Panc1 (cell line): ENCODE measurements at places on chromosomes 1 and 21.

GRCh38 chr1:54257346-54257620 lies 57.3 kb downstream of the MRPL37 start:
- DNase-seq, result no peak

DNA sequence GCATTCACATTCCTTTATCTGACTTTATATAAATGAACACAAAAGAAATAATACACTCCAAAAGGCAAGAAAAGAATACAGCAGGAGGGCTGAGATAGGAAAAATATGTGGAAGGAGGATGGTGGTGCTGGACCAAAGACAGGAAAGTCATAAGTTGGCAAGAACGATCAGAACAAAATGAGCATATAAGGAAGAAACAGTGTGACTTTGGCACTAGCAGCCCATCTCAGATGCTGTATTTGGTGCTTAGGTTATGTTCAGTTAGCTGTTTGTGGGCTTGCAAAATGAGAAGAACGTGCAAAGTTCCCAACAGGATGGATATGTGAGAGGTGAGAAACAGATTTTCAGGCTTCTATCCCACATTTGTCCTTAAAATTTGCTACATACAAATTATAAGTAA lies 719.8 kb upstream of the ADGRL4 start:
- no peak for DNase-seq

GRCh38 chr1:44632598-44632997 lies 41.7 kb downstream of the TMEM53 start:
- DNase-seq, result no peak

DNA sequence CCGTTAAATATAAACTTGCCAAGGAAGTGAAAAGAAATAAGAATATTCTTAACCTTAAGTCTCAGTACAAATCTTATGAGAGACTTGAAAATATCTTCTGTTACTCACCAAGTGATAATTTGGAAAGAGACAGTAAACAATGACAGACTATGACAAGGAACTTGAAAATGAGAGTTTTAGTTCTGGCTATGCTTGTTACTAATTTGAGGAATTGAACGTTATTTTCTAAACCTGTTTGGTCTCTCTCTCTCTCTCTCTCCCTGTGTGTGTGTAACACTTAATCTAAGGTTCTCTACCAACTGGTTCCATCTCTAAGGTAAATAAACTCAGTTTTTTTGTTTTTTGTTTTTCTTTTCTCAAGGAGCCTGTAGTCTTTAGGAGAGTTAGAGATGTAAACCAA lies 161.8 kb downstream of the AMY1C start:
- no peak for DNase-seq

DNA sequence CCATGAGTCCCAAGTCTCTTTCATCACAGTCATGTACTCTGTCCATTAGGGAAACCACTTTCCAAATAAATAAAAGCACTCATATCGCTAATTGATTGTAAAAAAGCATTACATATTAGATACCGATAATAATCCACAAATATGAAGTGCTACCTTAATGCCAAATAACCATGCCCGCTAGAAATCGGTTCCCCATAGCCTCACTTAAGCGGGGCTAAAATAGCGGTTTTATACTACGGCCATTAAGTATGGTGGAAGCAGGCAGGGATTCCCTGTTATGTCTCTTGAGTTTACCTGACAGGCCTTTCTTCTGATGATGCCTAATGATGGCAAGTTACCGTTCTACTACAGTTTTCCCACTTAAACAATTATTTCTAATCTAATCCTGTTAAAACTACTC lies 3.9 kb downstream of the ELK4 start:
- no peak for DNase-seq

- no peak for DNase-seq
Measured at GRCh38 chr21:41560661-41561158, 52.8 kb upstream of the TMPRSS2 start.

DNA sequence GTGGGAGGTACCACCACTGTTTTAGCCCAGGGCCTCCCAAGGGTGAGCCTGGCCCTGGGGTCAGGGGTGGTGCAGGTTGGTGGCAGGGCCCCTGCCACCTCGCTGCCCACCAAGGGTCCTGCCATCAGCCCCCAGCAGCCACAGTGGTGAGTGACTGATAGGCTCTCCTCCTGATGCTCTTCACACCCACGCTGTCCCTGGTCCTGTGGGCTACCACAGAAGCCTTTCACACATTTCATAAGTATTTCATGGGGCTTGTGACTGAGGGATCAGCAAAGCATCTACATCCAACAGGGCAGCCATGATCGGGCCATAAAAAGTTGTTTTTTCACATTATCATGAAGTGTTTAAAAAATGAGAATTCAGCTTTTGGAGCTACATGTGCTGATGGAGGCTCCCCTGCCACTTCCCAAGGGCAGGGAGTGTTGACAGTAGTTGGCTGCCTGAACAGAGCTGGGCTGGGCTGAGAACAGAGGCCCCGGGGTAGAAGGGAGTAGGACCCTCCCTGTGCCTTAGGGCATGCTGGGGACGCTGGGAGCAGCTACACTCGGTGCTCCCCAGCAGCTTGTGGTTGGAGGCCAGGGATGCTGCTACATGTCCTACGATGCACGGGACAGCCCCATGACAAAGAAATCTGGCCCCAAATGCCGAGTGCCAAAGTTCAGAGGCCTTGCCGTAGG lies 73.1 kb upstream of the TMEM51 start:
- no peak for DNase-seq

GRCh38 chr1:27967884-27968466 lies 8.2 kb downstream of the XKR8 start:
- no peak for DNase-seq

DNA sequence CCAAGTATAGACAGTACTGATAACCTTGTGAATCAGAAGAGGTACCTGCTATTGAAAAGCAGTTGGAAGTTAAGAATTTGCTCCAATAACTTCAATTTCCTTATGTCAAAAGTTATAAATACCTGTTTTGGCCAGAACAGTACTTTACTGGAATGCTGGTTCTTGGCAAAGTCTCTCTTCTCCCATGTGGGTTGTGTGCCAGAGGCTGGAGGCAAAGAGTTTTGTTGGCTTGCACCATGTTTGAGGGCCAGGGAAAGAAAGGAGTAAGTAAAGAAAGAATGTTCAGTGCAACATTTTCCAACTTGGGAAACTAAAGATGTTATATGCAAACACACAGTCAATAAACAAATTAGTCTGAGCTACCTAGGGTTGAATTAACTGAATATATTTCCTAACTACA lies 67.0 kb upstream of the DYNLT5 start:
- no peak for DNase-seq

- peak; percentile 15 for DNase-seq
Measured at GRCh38 chr1:180188091-180188506, 33.4 kb downstream of the QSOX1 start.

- no peak for DNase-seq
Measured at GRCh38 chr1:244412176-244412575, 39.5 kb downstream of the ADSS2 start.

DNA sequence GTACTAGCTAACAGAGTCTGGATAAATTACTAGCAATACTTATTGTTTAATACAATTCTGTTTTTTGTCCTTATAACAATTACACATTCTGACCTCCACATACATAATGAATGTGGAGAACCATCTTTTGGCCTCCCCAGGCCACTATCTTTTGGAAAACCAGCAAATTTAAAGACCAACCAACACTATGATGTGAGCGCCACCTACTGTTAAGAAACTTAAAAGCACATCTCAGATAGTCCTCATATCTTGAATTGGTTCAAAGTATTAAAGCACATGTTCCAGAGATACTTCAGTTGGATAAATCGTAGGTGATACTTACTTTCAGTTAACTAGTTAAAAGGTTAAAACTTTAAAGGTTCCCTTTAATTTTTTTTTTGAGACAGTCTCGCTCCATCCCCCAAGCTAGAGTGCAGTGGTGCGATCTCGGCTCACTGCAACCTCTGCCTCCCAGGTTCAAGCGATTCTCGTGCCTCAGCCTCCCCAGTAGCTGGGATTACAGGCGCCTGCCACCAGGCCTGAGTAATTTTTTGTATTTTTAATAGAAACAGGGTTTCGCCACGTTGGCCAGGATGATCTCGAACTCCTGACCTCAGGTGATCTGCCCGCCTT lies 29.3 kb upstream of the USP1 start:
- peak; percentile 41 for DNase-seq

DNA sequence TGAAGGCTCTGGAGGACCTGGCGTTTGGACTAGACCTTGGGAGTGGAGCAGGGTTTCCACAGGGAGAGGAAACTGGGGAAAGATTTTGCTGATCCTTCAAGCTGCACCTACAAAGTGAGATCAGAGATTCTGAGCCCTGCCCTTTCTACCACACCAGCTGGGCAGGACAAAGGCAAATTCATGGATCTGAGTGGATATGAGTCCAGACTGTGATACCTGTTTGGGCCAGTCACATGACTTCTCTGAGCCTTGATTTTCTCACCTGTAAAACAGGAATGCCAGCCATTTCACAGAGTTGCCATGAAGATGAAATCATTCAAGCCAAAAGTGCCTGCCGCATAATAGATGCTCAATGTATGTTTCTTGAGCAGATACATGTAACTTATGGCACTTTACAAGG lies 4.9 kb upstream of the RASSF5 start:
- no peak for DNase-seq

- DNase-seq, result no peak
Measured at GRCh38 chr21:22961258-22961657, 1963.0 kb downstream of the NCAM2 start.

DNA sequence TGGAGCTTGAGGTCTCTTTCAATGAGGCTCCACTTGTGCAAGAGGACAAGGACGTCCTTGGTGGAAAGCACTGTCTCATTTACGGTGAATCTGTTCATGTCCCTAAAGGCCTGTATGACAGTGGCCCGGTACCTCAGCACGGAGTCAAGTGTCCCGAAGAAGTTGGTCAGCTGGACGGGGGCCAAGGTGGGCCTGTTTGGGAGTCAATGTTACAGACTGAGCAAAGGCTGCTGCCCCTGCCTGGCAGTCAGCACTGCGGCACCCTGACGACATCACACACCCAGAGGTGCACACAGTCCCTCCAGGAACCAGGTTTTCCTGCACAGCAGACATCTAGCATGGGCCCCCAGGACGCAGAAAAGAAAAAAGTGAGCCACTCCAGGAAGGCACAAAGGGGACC lies 19.1 kb downstream of the MRAP start:
- no peak for DNase-seq

DNA sequence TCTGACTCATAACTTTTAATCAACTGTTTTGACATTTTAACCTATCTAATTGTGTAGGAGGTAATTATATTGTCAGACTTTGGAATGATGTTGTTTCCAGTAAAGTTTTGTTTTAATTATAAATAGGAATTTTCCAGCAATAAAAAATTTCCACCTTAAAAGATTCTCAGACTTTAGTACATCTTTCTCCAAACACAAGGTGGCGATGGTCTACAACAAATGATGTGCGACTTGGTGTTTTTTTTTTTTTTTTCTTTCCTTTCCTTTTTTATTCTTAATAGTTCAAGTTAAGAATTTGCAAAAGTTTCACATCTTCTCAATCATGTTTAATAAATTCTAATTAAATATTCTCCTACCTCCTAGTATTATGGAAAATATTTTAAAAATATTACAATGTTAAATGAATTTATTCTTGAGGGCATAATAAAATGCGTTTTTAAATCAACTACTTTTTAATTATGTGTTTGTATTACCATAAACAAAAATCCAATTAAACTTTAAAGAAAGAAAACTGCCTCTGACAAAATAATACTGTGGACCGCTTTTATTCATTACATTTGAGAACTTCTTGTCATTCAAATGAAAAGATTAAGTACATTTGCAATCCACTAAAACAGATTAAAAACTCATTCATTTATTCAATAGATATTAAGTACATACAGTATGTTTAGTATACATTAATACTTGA lies 4.4 kb upstream of the ADAMTS1 start:
- no peak for DNase-seq

GRCh38 chr1:150017206-150017750 lies 6.8 kb upstream of the OTUD7B start:
- DNase-seq, result no peak

GRCh38 chr1:20728371-20729154 lies 3.9 kb downstream of the SH2D5 start:
- DNase-seq, result no peak

DNA sequence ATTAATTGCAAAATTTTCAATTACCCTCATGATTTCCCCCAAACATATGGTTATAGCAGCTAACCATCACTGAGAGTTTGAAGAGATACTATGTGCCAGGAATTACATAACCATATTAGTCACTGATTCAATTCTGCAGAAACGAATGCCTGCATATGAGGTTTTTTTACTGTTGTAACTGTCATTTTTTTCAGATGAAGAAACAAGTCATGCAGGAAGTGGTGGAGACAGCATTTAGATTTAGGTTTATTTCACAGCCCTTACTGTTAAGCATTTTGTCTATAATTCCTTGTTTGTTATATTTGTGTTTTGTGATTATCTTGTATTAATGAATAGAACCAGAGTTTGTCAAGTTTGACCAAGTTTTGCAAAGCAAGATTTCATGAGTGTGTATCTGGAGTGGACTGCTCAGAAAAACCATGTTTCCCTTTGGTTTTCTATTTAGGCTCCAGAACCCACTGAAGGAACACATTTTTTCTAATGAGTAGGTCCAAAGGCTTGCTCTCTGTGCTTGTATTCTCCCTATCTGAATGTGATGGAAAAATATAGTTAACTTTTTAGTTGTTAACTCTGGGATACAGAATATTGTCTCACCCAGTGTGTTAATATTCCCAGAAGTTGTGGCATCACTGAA lies 308.5 kb upstream of the ADAMTS5 start:
- no peak for DNase-seq

DNA sequence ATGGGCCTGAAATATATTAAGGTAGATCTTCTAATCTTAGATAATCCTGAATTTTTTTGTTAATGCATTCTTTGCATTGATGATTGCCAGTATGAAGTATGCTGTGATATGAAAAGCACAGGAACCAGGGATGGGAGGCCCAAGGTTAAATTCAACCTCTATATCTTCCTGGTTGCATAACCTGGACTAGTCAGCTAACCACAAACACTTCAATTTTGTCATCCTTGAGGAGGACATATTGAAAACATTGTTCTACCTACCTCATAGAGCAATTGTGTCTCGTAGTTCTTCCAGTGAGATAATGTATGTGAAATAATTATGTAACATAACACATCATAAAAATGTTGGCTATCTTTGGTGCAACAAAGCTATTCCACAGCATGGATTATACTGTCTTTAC lies 25.6 kb downstream of the PDC start:
- no peak for DNase-seq

- DNase-seq, result peak; percentile 2
Measured at GRCh38 chr1:62962901-62963776, 179.2 kb downstream of the ATG4C start.

- no peak for DNase-seq
Measured at GRCh38 chr21:37412603-37413360, 46.2 kb downstream of the DYRK1A start.

DNA sequence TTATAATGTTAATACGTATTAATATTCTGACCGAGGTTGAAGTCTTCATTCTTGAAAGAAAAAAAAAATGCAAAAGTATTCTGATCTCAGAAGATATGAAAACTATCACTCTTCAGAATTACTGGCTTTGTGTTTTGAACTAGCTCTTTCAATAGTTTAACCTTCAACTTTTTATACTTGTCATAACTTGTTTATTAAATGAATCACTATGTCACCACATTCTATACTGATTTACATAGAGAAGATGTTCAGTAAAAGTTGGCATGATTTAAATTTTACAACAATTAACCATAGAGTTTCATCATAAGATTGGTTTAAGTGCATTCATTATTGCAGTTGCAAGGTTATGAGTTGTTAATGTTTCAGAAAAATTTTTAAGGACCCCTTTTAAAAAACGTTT lies 57.3 kb downstream of the HS2ST1 start:
- no peak for DNase-seq

- no peak for DNase-seq
Measured at GRCh38 chr1:231192620-231193163, 30.8 kb downstream of the TRIM67 start.
